ENCODE measurements at places on chromosomes 12 and 14. TPM values are rescaled to one million over a fixed set of nuclear protein-coding genes. Genes with fewer than 3 reads are reported as not detected.

Gene TAS2R50
- 0.11 TPM for total RNA-seq

Gene RIMKLB
- 35.5 TPM for total RNA-seq

Gene DEGS2
- not detected for total RNA-seq

Gene TC2N
- total RNA-seq, result 22.8 TPM

Gene AQP2
- total RNA-seq, result not detected

Gene LMNTD1
- total RNA-seq, result not detected

Gene SERPINA1
- 0.20 TPM for total RNA-seq

Gene SLC2A3
- total RNA-seq, result 10.8 TPM

Gene ADGRD1
- total RNA-seq, result not detected

Gene FOXN4
- total RNA-seq, result not detected

Gene GRIP1
- total RNA-seq, result 6.8 TPM

Gene CLEC1A
- total RNA-seq, result not detected

Gene AMDHD1
- 0.37 TPM for total RNA-seq

Gene GPRC5D
- total RNA-seq, result not detected
